CD4-positive, CD25-positive, alpha-beta regulatory T cell (primary cell): ENCODE measurements at places on chromosomes 3 and 15.

DNA sequence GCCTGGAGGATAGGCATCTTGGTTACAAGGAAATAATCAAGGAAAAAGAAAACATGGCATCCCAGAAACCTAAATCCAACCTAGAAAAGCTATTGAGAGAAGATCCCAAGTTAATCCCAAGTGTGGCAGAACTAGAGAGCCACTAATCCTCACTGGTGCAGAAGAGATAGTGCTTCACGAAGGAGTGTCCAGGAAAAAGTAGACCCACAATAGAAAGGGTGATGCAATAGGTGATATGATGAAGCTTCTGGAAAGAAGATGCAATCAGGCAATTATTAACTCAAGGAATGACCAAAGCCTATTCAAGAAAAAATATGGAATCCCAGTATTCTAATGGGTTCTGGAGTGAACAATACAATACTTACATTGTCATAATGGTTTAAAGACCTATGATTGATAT is 95.2 kb downstream of the AQP9 start:
- no peaks in the 10 kb centered on the region for H3K4me1 ChIP-seq
- no peaks in the 10 kb centered on the region for H3K36me3 ChIP-seq
- no peak overlapping the region for H3K27ac ChIP-seq

DNA sequence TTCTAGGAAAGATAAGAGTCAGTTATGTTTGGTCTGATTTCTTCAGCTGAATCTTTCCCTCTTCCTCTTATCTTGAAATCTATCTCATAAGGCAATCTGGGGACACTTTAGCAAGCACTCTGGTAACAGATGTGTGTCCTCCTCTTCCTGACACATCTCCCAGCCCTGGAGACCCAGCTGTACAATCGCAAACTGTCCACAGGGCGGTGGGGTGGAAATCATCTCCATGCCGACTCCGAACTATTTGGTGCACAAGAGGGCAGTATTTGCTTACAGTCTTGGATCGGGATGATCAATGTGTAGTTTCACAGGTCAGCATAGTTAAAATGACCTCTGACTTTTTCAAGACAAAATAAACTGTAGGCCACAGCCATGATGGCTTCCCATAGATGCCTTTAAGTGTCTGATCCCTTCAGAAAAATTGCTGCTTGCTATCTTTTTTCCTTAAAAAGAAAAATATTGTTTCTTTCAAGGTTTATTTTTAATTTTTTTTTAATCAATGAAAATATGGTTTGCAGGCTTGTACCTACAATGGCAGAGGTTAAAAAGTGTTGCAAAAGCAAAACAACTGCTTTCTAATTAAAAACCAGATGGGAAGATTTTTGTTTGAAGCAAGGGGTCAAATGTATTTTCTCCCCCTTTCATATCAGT is 17.7 kb downstream of the EEFSEC start:
- DNase-seq, result no peak
- H3K27ac ChIP-seq, result no peak overlapping the region
- peaks cover 4% of the 10 kb centered on the region for H3K36me3 ChIP-seq
- no peaks in the 10 kb centered on the region for H3K27me3 ChIP-seq
- H3K4me3 ChIP-seq, result no peak overlapping the region
- no peaks in the 10 kb centered on the region for H3K4me1 ChIP-seq

DNA sequence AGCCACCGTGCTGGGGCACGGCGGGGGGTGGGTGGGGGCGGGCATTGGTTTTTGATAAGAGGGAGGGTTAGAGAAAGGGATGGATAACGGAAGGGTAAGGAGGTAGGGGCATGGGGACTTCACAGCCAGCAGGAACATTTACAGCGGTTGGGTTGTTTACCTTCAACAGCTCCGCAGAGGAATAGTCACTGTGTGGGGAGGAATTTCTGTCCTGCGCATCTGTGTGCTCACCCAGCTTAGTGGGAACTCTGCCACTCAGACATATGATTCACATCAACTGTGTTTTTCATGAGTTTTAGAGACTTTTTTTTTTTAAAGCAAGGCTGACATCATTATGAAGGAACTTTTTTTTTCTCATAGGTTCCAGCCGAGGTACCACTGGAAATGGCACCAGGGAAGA is 19.6 kb downstream of the CHRD start:
- DNase-seq, result no peak
- no peaks in the 10 kb centered on the region for H3K4me1 ChIP-seq
- H3K36me3 ChIP-seq, result no peaks in the 10 kb centered on the region

GRCh38 chr3:23952646-23953045 is 7.6 kb downstream of the NR1D2 start:
- H3K36me3 ChIP-seq, result peaks cover 28% of the 10 kb centered on the region
- H3K4me3 ChIP-seq, result no peak overlapping the region
- H3K27me3 ChIP-seq, result no peaks in the 10 kb centered on the region
- peaks cover 45% of the 10 kb centered on the region for H3K4me1 ChIP-seq
- DNase-seq, result no peak

GRCh38 chr3:49500732-49501609 is 30.9 kb downstream of the DAG1 start:
- no peak for DNase-seq
- no peak overlapping the region for H3K27ac ChIP-seq
- H3K4me3 ChIP-seq, result no peak overlapping the region
- no peaks in the 10 kb centered on the region for H3K27me3 ChIP-seq
- no peaks in the 10 kb centered on the region for H3K4me1 ChIP-seq

DNA sequence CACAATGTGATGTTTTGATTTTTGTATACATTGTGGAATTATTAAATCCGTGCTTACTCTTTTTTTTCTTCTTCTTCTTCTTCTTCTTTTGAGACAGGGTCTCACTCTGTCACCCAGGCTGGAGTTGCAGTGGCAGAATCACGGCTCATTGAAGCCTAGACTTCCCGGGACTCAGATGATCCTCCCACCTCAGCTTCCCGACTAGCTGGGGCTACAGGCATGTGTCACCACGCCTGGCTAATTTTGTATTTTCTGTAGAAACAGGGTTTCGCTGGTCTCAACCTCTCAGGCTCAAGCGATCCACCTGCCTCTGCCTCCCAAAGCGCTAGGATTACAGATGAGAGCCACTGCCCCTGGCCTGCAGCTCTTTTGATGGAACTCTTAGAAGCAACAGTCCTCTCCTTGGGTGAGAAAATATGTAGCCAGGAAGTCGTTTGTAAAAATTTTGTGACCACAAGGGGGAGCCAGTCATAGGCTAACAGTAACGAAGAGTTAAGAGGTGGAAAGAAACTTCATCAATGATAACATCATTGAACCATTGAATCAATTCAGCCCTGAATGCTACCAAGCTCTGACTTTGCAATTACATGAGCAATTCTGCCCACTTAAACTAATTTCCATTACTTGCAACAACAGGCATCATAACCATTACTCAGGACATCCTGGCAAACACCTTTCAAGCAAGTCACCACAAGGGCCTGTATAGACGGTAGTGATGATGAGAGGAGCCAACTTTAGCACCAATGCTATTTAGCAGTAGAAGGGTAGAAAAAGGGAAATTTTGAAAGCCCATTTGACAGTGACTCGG is 16.7 kb upstream of the CMTM7 start:
- no peak overlapping the region for H3K27ac ChIP-seq
- peak overlapping the region; percentile 15 for H3K4me3 ChIP-seq

GRCh38 chr3:8538913-8539312 is 37.3 kb downstream of the LMCD1 start:
- no peaks in the 10 kb centered on the region for H3K27me3 ChIP-seq
- no peak for DNase-seq
- peaks cover 6% of the 10 kb centered on the region for H3K36me3 ChIP-seq
